Cerebellum (tissue), 4 donors: ENCODE measurements at places on chromosomes 4 and X.
A peak's percentile ranks its signal among the peaks of the same experiment; 100 is the strongest.

DNA sequence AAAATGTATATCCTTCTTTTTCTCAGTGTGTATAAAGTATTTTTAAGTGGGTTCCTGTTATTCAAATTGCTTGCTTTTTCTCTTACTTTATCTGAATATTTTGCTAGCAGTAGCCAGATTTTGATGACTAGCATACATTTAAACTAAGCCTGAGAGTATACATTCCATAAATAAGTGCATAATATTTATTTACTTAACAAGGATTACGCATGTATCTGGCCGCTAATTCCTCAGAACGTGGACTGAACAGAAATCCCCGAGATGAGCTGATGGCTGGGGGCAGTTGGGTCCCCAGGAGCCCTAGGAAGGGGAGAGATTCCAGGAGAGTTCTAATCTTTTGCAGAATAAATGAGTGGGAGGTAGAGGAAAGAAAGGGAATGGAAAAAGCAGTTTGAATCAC lies 91.0 kb downstream of the PHOX2B start:
- DNase-seq = no peak

DNA sequence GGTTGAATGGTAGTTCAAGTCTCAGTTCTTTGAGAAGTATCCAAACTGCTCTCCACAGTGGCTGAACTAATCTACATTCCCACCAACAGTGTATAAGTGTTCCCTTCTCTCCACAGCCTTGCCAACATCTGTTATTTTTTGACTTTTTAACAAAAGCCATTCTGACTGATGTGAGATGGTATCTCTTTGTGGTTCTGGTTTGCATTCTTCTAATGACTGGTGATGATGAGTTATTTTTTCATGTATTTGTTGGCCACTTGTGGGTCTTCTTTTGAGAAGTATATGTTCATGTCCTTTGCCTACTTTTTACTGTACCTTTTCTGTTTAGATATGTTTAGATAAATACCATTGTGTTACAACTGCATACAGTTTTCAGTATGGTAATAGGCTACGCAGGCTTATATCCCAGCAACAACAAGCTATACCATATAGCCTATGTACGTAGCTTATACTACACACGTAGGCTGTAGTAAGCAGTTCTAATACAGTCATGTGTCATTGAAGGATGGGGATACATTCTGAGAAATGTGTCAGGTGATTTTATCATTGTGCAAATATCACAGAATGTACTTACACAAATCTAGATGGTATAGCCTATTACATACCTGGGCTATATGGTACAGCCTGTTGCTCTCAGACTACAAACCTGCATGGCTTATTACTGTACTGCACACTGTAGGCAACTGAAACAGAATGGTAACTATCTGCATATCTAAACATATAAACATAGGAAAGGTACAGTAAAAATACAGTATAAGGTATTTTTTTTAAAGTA lies 28.1 kb downstream of the KLHL8 start:
- no peak for DNase-seq

DNA sequence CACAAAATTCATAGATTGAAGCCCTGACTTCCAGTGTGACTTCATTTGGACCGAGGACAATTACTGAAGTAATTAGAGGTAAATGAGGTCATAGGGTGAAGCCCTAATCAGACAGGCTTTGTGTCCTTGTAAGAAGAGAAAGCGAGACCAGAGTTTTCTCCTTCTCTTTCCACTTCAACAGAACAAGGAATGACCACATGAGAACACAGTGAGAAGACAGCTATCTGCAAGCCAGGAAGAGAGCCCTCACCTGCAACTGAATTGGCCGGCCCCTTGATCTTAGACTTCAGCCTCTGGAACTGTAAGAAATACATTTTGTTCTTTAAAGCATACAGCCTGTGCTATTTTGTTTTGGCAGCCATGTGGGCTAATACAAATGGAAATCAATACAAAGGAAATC lies 67.1 kb upstream of the PRKG2 start:
- DNase-seq = no peak

- DNase-seq = no peak
These were observed 118.0 kb downstream of the SLC4A4 start for GRCh38 chr4:71456841-71457240.

GRCh38 chr4:4333265-4333706 lies 43.2 kb downstream of the ZBTB49 start:
- no peak for DNase-seq

- DNase-seq = peak; percentile 61
These were observed 25.8 kb upstream of the CHRNA9 start for GRCh38 chr4:40309250-40309774.

DNA sequence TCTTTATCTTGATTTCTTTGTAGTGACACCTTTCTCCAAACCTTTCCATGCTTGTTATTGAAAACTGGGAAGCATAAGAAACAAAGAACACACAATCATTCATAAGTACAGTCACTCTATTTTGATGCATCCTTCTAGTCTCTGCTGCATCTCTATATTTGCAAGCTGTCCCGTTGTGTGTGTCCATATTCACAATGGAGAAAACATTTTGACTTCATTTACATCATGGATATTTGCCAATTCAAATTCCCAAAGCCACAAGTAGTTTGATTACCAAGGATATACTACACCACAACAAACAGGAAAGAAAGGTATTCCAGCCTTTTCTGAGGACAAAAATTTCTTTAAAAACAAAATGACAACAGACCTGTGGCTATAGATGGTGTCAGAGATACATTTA lies 673.8 kb downstream of the STIM2 start:
- DNase-seq = no peak

DNA sequence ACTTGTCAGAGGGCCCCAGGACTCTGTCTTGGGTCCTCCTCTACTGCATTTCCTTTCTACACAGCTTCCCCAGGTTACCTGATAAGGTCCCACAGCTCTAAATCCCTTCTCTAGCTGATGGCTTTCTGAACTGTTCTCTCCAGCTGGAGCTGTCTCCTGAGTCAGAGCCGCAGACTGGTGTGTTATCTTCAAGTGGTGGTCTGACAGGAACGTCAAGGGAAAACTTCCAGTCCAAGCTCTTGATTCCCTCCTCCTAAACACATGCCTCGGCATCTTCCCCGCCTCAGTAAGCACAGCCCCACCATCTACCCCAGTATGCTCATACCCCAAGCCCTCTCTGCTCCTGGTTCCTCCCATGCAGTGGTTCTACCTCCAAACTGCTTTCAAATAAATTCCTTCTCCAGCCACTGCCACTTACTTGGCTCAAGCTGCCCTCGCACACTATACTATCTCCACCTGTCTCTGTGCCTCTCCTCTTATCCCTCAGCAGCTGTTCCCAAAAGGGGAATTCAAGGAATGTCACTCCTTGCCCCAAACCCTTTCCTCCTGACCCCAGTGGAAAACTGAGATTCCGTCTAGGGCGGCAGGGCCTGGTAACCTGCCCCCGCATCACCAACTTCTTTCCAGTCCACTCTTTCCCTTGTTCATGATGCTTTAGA lies 17.2 kb upstream of the CENPU start:
- no peak for DNase-seq

GRCh38 chr4:153595894-153596601 lies 88.0 kb upstream of the TLR2 start:
- no peak for DNase-seq

GRCh38 chr4:29805245-29805644 lies 914.9 kb upstream of the PCDH7 start:
- no peak for DNase-seq

- no peak for DNase-seq
These were observed 68.4 kb downstream of the AR start for GRCh38 chrX:67612231-67612630.

DNA sequence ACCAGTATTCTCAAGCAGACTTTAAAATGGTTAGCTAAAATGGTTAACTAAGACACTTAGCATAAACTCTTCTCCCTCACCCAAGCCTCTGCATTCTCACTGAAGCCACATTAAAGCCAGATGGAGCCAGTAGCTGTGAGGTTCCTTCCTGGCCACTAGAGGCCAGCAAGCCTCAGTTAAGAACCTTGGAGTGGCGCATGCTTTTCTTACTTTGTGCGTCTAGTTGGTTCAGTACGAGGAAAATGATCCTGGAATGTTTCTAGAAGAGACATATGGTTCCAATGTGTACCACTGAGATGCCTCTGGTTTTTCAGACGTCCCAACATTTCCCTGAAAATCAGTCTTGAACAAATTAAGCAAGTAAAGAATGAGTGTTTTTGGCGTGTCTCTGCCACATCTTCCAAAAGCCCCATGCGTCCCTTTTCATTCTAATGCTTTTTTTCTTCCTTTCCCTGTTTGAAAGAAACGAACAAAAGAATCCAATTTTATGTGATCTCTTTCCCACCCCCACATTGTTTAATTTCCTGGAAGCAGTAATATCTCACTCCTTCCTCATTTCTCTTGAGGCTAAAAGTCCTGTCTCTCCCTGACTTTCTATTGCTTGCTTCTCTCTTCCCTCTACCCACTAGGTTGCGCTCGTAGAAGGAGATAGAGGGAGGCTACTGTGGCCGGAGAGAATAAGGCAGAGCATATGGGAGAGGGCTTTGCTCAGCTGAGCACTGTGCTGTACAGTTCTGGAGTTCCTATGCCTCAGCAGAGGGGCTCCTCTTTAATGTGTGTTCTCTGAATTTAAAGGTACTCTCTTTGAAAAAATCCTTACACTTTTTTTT lies 82.9 kb upstream of the TAB3 start:
- peak; percentile 11 for DNase-seq

GRCh38 chrX:29229802-29230201 lies 642.6 kb downstream of the IL1RAPL1 start:
- DNase-seq = no peak

- no peak for DNase-seq
These were observed 115.2 kb upstream of the BMPR1B start for GRCh38 chr4:94642561-94642866.

DNA sequence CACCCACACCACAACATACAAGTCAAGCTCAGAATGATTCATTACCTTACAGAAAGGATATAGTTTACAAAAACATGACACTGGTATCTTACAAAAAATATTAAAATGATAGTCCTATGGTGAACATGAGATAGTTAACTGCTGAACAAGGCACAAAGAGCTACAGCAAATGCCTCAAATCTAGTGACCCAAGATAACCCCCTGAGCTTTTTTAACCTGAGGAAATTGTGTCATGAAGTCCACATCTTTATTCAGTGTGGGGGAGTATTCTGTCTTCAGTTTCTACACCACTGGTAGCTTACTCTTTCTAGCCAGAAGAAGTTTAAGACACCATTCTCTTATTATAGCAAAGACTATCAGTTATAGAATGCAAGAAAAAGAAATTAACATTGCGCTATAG lies 218.7 kb downstream of the MAPK10 start:
- no peak for DNase-seq

DNA sequence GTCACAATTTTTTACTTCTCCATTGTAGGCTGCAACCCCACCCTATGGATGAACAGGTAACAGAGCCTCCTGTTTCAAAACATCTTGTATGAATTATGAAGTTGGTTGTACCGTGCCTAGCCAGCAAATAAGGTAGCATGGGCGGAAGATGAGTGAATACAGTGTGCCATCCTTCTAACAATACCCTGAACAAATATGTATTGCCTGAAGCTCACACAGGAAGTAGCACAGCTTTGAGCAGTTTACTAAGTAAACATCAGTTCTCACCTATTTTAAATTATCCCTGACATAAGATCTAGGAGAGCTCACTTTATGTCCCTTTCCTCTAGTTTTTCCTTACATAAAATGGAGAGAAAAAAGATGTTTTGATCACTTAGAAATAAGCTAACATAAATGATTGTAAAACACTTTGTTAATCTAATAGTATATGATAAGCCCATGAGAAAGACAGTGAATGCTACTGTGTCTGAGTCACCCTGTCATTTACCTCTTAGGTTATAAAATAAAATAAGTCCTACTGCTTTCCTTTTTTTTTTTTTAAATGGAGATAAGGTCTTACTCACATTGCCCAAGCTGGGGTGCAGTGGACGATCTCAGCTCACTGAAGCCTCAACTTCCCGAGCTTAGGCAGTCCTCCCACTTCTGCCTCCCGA lies 36.6 kb downstream of the GRSF1 start:
- DNase-seq = no peak

- no peak for DNase-seq
These were observed 1.8 kb downstream of the CENPU start for GRCh38 chr4:184732126-184732525.

DNA sequence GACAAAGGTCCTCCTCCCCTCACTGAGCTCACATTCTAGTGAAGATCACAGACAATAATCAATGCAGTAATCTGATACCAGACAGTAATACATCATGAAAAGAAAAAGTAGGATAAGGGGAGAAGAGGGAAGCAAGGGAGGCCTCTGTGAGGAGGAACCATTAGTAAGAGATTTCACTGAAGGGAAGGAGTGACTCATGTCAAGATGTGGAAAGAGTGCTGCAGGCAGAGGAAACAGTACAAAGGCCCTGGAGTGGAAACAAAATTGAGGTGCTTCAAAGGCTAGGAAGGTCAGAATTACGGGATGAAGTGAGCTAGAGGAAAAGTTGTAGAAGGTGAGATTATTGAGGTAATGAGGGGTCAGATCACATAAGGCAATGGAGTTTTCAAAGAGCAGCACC lies 38.1 kb downstream of the LAMTOR3 start:
- no peak for DNase-seq

DNA sequence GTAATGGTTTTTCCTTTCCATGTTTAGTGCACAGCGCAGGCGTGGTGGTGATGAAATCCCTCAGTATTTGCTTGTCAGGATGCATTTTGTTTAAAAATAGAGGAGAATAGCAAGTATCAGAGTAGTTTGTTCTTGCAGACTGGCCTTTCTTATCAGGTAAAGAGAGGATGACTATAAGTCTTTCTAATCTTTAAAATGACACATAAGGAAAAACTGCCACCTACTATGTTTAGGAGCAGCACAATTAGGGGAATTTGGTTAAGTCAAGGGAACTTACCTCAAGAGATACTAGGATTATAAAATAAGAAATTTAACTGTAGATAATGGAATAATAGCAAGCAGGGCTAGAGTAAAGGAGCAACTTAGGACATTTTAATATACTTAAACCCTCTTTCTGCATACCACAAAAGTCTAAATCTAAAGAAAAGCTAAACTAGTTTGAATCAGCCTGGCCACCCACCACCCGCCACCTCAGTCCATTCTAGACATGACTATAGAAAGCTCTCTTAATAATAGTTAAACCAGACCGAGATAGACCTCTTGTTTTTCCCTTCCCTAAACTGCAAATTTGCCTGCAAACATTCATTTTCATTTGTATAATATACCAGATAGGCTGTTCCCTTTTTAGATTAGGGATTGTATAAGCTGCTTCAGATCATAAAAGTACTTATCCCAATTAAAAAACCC lies 62.0 kb downstream of the APOOL start:
- DNase-seq = no peak

GRCh38 chr4:173194157-173194556 lies 25.5 kb downstream of the GALNT7 start:
- DNase-seq = no peak

- DNase-seq = no peak
These were observed 57.1 kb downstream of the ELF4 start for GRCh38 chrX:130053236-130053635.

- DNase-seq = no peak
These were observed 38.3 kb downstream of the AFAP1 start for GRCh38 chr4:7901311-7901885.

DNA sequence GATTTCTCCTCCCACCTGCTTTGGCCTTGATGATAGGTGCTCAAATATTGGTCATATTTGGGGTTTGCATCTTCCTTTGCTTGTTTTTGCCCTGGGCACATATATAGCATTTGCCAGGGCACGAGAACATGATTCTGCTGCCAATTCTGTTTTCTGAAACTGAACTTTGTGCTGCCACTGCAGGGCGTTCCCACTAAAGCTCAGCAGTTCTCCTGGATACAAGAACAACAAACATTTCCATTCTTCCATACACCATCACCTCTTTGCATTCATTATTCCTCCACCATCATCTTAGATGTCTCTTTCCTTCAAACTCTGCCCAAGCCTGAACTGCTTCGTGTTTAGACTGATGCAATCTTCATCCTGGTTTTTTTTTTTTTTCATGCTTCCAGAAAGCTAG lies 36.3 kb upstream of the GATB start:
- DNase-seq = no peak

GRCh38 chr4:159105761-159106243 lies 2.9 kb downstream of the RAPGEF2 start:
- DNase-seq = peak; percentile 12
